ENCODE measurements at places on chromosomes 6 and 20.

DNA sequence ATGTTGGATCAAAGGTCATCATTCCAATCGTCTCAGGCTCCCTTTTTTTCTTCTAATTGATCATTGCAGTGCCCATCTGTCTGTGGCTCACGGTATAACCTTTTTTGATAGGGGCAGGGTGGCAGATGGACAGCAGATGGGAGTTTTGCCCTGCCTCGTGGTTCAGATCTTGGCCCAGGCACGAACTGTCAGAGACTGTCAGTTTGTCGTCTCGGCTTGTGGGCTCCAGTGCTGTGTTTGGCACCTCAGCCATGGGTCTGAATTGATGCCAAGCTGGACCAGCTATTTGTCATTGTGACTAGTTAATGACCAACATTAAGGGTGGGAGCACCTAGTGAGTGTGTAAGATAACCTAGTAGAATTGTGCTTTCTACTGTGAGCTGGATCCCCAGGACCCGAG, 197.6 kb downstream of the PRL start:
- DNase-seq, result no peak

DNA sequence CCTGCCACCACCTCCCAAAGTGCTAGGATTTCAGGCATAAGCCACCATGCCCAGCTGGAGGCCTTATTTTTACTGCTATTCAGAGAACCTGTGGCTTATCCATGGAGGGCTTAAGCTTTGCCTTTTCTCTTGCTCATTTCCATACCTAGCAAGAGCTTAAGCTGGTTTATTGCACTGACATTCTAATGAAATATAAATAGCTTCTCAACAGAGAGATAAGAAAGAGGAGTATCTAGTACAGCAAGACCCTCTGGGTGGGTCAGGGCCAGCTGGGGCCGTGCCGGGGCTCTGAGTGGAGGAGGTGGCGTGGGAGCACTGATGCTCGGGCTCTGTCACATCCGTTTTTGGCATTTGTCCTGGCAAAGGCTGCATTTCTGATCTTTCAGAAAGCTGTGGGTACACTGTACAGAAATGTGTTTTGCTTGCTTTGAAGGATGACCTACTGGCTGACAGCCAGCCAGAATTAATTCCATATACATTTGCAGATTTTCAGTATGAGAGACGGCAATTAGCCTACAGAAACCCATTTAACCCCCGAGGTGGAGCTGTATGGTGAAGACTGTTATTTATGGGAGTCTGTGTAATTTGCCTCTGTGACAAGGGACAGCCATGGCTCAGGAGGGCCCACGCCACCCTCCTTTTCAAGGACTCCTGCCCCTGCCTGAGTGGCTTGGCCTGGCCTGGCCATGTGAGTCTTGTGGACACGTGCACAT, 181.6 kb upstream of the AKAP12 start:
- DNase-seq, result no peak

DNA sequence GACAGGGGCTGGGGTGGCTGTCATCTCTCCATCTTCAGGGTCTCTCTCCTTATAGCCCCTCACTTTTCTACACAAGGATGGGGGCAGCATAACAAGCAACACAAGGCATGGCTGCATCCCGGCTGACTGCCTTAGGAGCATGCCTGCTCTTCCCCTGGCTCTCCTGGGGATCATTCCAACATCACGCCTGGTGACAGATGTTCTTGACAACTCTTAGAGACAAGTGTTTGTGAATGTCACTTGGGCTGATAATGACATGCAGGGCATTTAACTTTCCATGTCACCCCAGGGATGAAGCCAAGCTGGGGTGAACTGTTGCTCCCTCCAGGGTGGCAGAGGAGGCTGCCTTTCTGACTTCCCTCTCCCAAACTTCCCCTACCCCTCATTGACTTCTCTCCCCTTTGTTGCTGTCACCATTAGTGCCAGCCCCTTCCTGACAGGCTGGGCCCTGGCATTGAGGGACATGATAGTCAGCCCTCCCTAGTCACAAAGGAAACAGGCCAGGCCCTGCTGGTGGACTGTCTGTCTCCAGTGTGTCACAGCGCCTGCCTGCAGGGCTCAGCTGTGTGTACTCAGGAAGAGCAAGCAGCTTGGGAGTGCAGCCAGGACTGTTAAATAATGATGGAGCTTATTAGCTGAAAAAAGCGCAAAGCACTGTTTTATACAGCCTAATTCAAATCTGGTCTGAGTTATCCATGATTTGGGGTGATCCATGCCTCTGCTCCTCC, 161.8 kb downstream of the LRFN2 start:
- DNase-seq, result no peak

GRCh38 chr6:158686791-158687381, 37.0 kb downstream of the SYTL3 start:
- no peak for DNase-seq

DNA sequence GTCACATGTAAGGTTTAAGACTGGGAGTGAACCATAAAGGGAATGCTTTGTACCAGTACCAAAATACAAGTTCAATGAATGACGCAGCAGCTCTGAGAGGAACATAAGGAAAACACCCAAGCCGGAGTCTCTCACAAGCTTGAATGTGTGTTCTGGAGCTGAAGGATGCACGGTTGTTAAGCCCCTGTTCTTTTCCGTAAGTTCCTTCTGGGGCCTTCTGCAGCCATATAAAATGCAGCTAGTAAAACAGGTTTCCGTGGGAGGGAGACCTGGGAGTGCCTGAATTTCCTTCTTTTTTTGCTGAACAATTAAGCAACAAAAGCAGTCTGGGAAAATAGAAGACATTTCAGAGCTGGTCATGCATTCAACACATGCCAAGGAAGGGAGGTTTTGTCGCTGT, 73.2 kb upstream of the JAG1 start:
- DNase-seq, result no peak

GRCh38 chr20:46694484-46694883, 5.2 kb upstream of the TP53RK start:
- DNase-seq, result peak; percentile 26

DNA sequence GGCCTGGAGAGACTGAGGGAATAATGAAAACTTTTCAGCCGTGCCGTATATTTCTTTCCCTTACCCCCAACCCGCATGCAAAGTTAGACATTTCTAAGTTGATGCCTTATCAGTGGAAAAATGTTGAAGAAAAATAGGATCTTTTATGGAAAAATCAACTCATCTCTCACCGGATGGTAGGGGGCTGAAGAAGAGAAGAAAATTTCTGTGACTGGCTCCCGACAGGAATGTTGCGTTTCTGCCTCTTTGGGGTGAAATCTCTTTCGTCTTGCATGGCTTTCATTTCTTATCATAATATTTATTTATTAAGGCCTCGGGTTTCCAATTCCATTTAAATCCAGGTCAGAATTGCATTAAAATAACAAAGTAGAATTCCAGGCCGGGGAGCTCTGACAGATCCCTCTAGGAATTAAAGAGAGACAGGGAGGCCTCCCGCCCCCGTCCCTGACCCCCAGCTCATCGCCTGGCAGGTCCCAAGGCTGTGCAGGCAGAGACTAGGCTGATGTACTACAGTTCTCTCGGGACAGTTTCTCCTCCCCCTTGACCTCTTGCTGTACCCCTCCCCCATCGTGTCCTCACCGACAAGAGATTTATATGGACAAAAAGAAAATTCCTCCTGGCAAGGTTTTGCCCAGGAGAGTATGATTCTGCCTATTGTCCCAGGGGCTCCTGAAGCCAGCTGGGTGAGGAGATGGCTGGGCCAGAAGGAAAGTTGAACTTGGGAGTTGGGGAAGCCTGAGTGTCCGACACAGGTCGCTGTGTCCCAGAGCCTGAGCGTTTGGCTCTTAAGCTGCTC, 1.3 kb downstream of the SCUBE3 start:
- DNase-seq, result no peak

- peak; percentile 59 for DNase-seq
Measured at GRCh38 chr6:3231247-3232016, 4.0 kb upstream of the TUBB2B start.

GRCh38 chr6:54028170-54028569, 83.1 kb upstream of the MLIP start:
- no peak for DNase-seq

DNA sequence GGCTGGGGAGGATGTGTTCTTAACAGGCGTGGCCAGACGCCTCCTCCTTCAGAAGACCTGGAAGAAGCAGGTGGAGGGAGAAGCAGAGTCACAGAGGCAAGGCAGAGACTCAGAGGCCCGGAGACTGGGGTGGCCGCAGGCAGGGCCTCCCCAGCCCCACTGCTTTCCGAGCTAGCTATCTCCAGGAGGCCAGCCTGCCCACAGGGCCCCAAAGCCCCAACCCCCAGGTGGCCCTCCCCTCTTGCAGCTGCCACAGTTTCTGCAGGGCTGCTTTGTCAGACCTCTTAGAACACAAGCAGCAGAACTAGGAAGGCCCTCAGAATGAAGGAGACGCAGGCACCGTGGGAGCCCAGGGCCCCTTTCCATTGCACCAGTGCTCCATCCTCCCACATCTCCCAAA, 69.0 kb upstream of the MLN start:
- no peak for DNase-seq

DNA sequence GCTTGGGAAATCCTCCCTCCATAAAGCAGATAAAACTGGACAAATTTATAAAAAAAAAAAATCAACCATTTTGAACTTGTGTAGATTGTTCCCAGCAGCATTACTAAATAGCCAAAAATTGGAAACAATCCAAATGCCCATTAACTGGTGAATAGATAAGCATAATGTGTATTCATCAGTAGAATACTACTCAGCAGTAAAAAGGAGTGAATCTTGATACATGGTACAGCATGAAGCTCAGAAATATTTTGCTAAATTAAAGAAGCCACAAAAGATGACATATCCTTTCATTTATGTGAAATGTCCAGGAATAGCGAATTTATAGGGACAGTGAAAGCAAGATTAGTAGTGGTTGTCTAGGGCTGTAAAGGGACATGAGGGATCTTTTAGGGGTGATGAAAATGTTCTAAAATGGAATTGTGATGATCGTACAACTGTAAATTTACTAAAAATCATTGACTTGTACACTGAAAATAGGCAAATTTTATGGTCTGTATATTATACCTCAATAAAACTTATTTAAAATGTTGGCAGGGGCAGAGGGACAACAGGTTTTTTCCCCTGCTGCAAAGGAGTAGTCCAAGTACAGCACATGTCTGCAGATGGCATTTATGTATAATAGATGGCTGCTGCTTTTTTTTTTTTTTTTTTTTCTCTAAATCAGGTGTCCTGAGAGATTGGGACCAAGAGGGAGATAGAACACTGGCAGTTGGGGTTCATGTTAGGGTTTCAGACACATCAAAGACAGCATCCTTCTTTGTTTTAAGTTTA, 59.5 kb downstream of the CBFA2T2 start:
- DNase-seq, result no peak

- DNase-seq, result no peak
Measured at GRCh38 chr6:10190042-10190441, 224.8 kb downstream of the TFAP2A start.

- DNase-seq, result no peak
Measured at GRCh38 chr6:25524542-25524941, 127.5 kb upstream of the SCGN start.

DNA sequence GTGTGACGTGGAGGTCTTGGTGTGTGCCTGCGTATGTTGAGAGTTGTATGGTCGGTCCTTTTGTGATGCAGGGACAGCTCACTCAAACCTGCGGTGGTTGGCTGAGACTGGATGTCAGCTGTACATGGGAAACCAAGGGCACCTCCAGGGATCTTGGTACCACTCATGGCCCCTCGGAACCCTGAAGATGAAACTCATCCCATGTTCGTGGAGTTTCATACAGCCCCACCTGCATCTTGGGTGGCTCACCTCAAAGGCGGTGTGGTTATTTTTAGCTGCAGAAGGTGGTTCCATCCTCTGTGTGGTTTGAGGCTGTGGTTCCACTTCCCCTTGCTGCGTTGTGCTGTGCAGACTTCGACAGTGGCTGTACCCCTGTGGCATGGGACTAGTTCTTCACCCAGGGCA, 52.6 kb upstream of the SLC22A1 start:
- no peak for DNase-seq

GRCh38 chr6:139888681-139889122, 514.3 kb upstream of the CITED2 start:
- DNase-seq, result no peak

DNA sequence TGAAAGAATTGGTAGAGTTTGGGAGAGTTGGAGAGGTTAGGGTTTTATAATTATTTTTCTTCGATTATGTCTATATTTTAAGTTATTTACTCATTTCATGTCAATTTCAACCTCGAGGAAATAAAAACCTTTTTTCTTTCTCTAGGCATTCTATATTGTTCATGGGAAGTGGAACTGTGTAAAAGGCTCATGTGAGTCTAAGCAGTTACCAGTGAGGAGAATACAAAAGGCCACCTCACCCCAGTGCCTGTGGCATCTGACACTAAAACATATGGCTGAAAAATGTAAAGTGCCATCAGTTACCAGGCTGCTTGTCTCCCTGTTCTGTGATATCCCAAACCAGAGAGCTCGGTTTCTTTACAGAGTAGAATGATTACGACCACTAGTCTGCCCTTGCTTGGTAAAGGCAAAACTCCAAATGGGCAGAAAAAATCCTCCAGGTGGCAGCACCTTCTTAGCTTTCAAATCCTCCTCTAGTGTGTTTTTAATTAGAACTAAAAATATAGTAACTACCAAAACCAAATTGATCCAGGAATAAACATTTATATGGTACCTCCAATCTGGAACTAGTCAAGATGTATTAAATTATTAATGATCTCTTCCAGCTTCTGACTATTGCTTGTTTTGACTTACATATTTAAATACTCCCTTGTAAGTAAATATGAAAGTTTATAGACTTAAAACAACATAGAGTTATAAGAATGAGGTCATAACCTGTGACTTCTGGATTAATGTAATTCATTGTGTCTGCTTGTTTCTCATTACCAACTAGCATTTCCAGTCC, 122.6 kb upstream of the MCHR2 start:
- DNase-seq, result peak; percentile 65

GRCh38 chr6:7058250-7058923, 49.4 kb upstream of the RREB1 start:
- DNase-seq, result peak; percentile 85

GRCh38 chr6:19665613-19665909, 171.6 kb upstream of the ID4 start:
- no peak for DNase-seq

- DNase-seq, result no peak
Measured at GRCh38 chr20:18901980-18902737, 88.6 kb downstream of the SCP2D1 start.

DNA sequence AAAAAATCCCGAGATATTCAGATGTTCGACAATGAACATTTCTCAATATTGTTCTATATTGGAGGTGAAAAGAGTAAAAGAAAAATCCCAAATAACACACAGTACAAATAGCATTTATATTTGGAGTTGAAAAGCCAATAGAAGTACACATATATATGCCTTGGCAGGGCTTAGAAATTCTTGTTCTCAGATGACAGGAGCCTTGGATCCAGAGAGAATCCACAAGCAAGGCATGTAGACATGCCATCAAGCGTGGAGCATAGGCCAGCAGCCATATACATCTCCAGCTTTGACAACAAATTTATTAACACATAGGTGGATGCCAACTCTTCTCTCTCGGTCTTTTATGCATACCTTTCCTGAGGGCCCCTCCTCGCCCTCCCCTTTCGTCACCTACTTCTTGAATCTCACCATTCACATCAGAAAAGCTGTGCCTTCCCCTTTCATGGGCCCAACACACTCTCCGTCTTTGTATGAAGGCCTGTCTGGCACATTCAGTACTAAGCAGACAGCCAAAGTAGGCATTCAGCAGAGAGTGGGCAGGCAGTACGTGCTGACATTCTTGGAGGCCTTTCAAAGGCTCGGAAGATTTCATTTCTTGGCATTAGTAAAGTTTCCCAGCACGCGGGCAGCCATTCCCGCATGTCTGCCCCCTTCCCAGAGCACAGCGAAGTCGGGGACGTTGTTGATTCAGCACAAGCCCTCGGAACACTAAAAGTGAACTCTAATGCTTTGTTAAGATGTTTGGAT, 18.2 kb downstream of the NEDD9 start:
- no peak for DNase-seq
